ENCODE measurements at places on chromosomes 4 and X.

- DNase-seq, result no peak
These were observed 21.9 kb downstream of the BMX start for GRCh38 chrX:15522464-15522863.

- DNase-seq, result no peak
These were observed 23.9 kb downstream of the RELL1 start for GRCh38 chr4:37662251-37662650.

- no peak for DNase-seq
These were observed 119.3 kb upstream of the CLNK start for GRCh38 chr4:10803713-10804343.

DNA sequence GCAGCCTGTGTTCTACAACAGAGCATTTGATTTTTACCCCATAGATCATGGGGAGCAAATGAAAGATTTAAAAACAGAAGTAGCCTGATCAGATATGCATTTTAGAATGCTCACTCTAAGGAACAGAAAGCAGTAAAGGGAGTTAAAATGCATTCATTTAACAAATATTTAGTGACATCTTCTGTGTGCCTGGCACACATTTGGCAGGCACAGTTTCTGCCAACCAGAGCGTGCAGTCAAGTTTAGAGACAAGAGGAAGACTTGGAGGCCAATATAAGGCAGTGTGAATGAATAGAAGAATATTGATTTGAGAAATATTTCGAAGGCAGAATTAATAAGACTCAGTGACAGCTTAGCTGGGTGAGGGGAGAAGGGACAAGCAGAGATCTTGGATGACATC lies 210.1 kb downstream of the KDR start:
- DNase-seq, result no peak

DNA sequence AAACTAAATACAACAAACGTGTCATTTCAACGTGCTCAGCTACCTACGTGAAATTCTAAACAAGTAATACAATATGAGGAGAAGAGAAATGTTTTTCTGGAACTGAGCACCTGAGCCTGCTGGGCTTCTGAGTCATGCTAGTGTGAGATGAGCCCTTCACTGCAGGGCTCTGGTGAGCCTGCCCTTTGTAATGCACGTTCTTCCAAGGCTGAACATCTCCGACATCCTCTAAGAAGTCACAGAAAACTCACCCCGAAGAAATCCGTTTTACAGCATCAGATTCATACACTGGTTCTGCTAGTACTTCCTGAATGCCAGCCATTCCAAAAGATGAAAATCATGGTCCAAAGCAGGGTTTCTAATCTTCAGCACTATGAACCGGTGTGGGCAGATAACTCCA lies 157.1 kb downstream of the AMELX start:
- no peak for DNase-seq

DNA sequence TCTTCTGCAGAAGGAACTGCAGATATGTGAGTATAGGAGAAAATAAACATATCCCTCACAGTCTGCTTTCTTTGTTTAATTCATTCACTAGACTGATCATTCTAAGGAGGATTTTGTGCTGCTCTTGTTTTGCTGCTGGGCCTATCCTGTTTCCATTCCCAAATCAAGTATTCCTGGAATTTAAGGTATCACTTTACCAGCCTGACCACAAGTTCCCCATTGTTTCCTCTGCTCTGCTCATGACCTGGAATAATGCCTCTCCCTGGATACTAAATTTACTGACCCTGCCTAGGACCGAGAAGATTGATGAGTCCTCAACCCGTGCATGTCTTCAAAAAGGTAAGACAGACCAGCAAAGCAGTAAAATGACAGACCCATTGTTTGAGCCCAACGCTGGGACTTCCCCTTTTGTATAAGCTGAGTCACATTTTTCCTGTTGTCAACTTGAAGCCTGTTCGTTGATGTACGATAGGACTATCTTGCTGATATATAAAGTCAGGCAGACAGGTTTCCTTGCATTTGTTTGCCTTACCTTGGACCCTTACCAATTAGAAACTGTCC lies 85.5 kb upstream of the TET2 start:
- DNase-seq, result no peak

DNA sequence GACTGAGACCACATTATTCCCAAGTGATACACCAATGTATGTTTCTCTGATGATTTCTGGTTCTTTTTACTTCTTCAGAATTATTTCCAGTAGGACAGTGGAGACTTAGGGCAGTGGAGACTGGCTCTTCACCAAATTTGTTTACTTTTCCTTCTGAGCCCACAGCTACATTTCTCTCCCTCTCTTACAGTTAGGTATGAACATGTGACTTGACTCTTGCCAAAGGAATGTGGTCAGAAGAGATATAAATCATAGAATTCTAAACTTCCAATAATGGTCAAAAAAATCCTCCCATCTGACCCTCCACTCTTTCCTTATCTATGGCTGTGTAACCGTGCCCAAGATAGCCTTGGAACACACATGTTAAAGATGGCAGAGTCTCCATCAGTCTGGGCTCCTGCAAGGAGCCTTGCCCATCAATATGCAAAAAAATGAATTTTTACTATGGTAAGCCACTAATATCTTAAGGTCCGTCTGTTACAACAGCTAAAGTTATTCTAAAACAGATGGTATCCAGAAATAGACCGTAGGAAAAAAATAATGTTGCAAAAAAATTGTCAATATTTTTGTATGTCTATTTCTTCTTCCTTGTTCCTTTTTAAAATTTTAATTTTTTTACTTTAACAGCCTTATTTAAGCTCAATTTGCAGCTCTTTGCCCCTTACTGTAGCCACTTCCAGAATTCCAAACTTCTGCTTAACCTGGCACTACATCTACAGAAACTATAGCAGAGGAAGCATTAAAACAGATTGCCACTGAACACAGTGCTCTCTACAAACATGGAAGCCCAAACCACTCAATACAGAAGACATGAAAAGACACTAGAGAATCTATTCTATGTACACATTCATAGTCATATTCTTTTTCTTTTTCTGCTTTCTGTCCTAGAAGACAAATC lies 260.7 kb downstream of the COL25A1 start:
- no peak for DNase-seq

DNA sequence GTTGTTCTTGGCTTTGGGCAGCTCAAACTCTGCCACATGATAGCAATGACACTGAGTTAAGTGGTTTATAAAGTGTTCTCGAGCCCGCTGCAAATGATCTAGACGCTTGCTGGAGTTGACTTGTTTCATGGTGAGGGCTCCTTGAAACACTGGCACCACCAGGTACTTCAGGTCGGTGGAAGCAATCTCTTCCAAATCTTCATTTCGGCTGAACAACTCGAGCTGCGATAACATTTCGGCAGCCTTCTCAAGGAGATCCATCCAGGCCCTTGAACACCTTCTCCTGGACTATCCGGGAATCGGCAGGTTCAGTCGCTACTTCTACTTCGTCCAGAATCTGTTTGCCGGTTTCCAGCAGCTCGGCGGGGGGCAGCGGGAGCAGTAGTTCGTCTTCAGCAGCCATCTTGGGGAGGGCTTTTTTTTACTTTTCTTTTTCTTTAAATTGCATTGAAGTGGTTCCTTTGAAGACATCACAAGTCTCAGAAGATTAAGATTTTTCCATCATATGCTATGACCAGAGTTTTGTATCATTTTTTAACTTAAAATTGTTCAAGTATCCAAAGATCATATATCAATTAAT lies 28.0 kb downstream of the HNRNPDL start:
- no peak for DNase-seq

GRCh38 chr4:94757192-94758140 lies at the start of gene BMPR1B:
BMPR1B (plus strand) TSS chr4:94757955; CDS start chr4:95104425, 346,470 bp downstream.
- no peak for DNase-seq

- DNase-seq, result no peak
These were observed 393.8 kb downstream of the INPP4B start for GRCh38 chr4:142452161-142452855.

GRCh38 chr4:78818530-78819079 lies 42.5 kb downstream of the BMP2K start:
- no peak for DNase-seq

GRCh38 chrX:81377329-81377728 lies 175.4 kb downstream of the SH3BGRL start:
- DNase-seq, result no peak

DNA sequence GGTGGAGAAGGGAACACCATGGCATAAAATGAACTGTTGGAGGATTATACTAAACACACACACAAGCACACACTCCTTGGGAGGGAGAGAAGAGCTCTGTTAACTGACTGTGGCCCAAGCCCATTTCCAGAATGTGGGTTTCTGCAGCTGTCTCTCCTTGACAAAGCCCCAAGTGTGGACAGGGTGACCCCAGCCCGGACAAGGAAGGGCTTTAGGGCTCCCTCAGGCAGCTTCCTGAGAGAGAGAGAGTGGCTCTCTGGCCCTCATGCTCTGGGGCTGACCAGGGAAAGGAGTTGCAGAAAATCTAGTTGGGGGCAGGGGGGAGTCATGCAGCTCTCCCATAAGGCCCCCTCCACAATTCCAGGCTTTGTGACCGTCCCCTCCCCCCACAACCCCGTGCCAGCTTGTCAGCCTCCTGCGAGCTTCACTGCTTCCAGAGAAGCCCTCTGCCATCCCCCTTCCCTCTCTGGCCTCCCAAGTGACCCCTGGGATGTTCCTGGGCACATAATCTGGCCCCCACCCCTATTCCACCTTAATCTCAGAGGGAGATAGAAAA lies 590 bp downstream of the ARHGEF9 start:
- peak; percentile 13 for DNase-seq

DNA sequence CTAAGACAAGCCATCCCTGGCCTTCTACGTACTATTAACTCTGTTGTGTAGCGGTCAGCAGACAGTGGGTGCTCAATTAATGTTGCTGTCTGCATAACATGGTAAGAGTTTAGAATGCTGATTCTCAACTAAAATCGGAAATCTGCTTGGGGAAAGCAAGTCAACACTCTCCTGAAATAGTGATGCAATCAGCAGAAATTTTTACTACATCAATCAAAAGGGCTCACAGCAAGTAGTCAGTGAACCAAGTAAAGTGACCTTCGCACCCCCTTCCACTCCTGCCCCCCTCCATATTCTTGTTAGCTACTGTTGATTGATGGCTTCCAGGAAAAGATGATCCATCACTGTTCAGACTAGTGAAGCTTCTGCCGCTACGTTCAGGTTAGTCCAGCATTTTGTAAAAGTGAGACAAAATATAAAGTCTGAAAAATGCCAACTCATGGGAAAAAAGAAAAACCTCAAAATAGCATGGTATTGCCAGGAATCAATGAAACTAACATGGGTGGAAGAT lies 247.9 kb downstream of the HNRNPD start:
- DNase-seq, result no peak

- DNase-seq, result no peak
These were observed 85.2 kb downstream of the PRRG1 start for GRCh38 chrX:37434362-37434761.

DNA sequence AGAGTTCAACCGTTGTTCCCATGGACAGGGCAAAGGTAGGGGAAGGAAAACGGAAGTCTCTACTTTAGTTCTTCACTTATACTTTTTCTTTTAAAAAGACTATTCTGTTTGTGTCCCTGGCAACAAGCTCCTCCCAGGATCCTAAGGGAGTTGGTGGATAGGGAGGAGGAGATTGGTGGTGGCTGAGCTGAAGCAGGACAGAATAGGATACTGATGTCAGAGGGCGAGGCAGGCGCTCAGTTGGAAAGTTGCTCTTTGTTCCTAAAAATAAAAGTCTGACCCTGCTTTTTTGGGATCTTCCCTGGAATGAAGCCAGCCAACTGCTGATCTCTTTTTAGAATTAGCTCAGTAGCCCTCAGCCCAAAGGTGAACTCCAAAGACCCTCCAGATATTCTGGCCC lies 104.7 kb downstream of the MGST2 start:
- peak; percentile 45 for DNase-seq

All from left ventricle myocardium inferior (tissue), 1 donor.